ENCODE measurements at places on chromosomes 13 and 19. TPM values are rescaled to one million over a fixed set of nuclear protein-coding genes. Genes with fewer than 3 reads are reported as not detected.

DNA sequence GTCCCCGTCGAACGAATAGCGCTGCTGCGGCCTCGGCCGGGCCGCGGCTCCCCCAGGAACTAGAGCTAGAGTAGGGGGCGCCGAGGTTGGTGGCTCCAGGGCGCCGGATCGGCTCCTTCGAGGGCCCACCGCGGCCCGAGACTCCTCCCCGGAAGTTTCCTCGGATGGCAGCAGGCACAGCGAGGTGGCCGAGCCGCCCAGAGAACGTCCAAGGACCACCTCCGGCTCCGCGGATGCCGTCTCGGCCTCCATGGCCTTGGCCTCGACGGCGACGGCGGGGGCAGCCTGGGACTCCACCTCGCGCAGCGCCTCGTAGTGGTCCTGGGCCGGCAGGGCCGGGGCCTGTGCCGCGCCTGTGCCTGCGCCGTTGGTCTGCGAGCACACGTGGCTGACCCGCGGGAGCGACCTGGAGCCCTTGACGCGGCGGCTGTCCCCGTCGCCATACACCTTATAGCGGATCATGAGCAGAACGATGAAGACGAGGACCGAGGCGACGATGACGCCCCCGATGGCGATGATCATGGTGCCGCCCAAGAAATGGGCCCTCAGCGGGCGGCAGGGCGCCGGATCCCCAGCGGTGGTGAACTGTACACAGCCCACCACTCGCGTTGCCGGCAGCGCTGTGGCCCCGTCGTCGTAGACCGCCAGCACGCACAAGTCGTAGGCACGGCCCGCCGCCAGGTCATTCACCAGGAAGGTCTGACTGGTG lies 11.8 kb downstream of the IFNL1 start:
- no peak for DNase-seq

- DNase-seq: no peak
These were observed 1002.4 kb upstream of the PCDH9 start for GRCh38 chr13:68232351-68233130.

DNA sequence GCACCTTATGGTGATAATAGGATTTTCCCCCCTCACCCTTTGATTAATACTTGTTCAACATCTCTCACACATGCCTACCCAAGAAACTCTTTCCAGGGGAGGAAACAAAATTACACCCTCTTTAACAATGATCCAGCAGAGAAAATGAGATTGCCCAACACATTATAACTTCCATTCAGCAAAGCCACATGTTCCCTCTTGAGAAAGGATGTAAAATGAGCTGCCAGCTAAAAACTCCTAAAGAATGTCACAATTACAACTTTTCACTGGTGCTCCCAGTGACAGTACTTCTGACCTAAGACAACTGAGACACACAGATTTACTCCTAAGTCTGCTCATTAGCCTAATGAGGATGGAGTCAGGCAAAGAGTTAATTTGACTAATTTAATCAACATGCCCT lies 621.4 kb downstream of the DIAPH3 start:
- no peak for DNase-seq

DNA sequence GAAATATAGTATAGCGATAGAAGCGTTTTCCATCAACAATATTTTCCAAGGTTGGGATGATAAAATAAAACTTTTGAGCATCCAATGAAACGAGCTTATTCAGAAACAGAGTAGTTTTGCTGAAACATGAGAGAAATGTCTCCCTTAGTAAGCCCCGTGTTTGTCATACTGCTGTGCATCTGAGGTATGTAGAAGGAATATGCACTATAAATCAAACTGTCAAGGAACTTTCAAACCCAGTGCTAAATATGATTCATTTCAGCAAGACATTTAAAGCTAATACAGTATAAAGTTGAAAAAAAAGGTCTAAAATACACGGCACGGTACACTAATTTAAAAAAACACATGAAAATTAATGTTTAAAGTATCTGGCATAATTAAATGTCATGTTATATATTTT lies 546.2 kb downstream of the SLITRK5 start:
- DNase-seq: no peak

Gene ALG5
- 22.9 TPM for total RNA-seq

Gene CABP5
- total RNA-seq: not detected

Data from fibroblast of the aortic adventitia (primary cell).